ENCODE measurements at places on chromosomes 13 and 19.

GRCh38 chr19:55278391-55279135 lies 1.3 kb downstream of the HSPBP1 start:
- peaks cover 13% of the 10 kb centered on the region for H3K4me1 ChIP-seq
- H3K36me3 ChIP-seq, result no peaks in the 10 kb centered on the region
- H3K4me3 ChIP-seq, result no peak overlapping the region
- no peak for DNase-seq
- H3K27me3 ChIP-seq, result no peaks in the 10 kb centered on the region

GRCh38 chr19:44590245-44591059 lies 22.9 kb upstream of the IGSF23 start:
- H3K4me1 ChIP-seq, result no peaks in the 10 kb centered on the region
- H3K27me3 ChIP-seq, result no peaks in the 10 kb centered on the region
- no peak overlapping the region for H3K27ac ChIP-seq
- no peak for DNase-seq
- no peaks in the 10 kb centered on the region for H3K36me3 ChIP-seq

DNA sequence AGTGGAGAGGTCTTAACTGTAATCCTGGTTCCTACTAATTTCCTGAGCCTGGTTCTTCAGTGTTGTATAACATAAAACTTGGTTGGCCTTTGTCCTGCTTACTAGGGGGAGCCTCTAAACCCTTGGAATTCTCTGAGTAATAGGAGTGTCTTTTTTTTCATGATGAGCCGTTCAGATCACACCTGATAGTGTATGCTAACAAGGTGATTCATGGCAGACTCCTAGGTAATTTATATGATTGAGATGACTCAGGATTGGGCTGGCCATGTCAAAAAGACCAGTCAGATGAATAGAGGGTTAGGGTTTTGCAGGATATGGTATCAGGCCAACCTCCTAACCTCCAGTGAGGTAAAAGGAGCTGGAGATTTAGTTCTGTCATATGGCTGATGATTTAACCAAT lies 135.8 kb upstream of the KLF12 start:
- no peaks in the 10 kb centered on the region for H3K27me3 ChIP-seq
- no peak overlapping the region for H3K4me3 ChIP-seq
- no peak overlapping the region for H3K27ac ChIP-seq
- no peaks in the 10 kb centered on the region for H3K36me3 ChIP-seq

GRCh38 chr13:32838945-32839344 lies 177.3 kb upstream of the KL start:
- no peaks in the 10 kb centered on the region for H3K36me3 ChIP-seq
- H3K27me3 ChIP-seq, result no peaks in the 10 kb centered on the region
- H3K27ac ChIP-seq, result no peak overlapping the region
- no peak overlapping the region for H3K4me3 ChIP-seq
- no peaks in the 10 kb centered on the region for H3K4me1 ChIP-seq
- no peak for DNase-seq

GRCh38 chr13:93744886-93745285 lies 518.3 kb downstream of the GPC6 start:
- H3K27me3 ChIP-seq, result no peaks in the 10 kb centered on the region
- DNase-seq, result no peak
- no peak overlapping the region for H3K27ac ChIP-seq
- no peak overlapping the region for H3K4me3 ChIP-seq
- H3K36me3 ChIP-seq, result no peaks in the 10 kb centered on the region
- no peaks in the 10 kb centered on the region for H3K4me1 ChIP-seq
